ENCODE measurements at places on chromosomes 7 and 10.

- no peak for DNase-seq
These were observed 10.5 kb downstream of the LIPA start for GRCh38 chr10:89241026-89241425.

DNA sequence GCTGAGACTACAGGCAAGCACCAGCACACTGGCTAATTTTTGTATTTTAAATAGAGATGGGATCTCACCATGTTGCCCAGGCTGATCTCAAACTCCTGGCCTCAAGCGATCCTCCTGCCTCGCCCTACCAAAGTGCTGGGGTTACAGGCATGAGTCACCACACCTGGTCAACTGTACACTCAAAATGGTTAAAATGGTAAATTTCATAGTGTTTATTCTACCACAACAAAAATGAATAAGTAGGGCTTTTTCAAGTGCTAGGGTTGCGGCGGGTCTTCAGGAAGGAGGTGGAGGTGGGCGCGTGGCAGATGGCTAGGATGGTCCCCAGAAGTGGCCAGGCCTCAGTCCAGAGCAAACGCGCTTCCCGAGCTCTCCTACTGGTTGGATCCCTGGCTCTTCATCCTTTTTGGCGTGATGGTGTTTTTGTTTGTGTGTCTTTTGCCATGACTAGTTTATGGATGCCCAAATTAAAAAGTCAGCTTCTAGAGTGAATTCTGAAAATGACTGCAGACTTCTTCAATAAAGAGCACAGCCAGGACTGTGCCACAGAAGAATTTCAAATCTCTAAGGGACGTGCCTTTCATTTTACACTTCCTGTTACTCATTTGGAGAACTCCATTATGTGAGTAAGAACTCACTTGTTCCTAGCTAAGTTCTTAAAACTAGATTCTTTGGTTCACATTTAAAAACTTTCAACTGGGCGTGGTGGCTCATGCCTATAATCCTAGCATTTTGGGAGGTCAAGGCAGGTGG, 73.9 kb downstream of the TMEM130 start:
- no peak for DNase-seq

DNA sequence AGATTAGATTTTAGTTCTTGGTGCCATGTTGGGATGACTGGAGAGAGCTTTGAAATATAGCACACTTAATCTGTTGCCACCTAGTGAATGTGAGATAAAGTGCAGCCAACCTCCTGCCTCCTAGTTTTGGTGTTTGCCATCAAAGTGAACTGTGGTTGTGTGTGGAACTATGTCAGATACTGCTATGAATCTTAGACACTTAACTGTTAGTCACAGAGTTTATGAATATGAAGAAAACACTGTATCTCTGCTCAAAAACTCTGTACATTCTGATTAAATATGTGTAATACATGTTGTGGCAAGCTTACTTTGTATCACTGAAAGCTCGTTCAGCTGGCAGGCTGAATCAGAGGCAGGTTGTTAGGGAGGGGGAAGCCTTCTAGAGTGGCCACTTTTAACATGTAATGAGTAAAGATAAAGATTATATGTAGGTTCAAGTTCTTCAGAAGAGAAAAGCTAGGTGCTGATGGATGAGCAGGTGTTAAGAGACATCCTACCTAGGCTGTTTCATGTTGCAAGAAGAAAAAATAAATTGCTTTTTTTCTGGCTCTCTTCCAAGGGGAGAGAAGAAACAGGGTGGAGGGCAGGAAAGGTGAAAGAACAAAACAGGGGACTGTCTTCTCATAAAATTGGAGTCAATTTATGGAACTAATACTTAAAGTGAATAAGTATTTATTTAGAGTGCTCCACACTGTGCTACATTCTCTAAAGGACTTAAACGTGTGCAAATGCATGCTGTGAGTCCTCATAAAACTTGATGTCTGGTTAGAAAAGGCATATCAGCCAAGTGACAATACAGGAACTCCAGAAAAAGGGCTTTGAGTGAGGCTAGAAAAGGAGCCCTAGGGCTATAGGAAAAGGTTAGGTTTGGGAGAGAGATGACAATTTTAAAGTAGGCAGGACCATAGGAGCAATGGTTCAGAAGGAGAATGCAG, 14.1 kb upstream of the LAMB1 start:
- no peak for DNase-seq

DNA sequence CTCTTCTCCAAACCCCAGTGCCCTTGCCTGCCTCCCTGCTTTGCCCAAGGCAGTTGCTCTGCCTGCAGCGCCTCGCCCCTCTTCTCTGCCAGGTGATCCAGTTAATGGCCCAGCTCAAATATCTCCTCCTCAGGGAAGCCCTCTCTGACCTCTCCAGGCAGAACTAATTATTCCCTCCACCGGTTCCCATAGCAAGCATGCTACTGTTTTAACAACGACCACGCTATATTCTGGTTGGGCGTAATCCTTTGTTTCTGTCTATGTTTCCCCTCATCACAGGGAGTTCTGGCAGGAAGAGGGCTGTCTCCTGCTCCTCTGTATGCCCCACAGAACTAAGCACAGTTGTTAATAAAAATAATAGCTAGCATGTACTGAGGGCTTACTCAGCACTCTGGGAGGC, 36.8 kb upstream of the R3HCC1L start:
- DNase-seq = no peak

DNA sequence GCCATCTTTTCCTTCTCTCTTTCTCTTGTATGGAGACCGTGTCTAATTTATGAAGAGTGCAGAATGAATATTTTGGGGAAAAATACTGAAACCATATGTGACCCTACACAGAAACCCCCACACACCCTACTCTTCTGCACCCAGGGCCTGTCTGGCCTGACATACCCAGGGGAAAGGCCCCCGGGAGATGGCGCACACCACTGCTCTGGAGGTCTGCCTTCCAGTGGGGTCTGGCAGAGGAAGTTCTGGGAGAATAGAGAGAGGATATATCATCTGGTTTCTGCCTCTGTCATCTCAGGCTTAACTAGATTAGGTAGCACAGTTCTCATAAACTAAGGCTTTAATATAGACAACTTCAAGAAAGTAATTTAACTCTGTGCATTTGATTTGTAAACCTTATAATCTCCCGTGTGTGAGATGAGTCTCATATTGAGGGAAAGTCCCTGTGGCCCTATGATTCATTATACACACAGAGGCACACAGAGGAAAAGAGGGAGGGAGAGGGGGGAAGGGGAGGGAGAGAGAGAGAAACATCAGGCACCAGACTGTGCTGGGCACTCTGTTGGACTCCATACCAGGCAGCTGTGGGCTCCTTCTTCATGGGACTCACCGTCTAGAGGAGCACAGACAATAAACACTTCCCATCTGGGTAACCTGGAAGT, 123.3 kb downstream of the AOAH start:
- no peak for DNase-seq

DNA sequence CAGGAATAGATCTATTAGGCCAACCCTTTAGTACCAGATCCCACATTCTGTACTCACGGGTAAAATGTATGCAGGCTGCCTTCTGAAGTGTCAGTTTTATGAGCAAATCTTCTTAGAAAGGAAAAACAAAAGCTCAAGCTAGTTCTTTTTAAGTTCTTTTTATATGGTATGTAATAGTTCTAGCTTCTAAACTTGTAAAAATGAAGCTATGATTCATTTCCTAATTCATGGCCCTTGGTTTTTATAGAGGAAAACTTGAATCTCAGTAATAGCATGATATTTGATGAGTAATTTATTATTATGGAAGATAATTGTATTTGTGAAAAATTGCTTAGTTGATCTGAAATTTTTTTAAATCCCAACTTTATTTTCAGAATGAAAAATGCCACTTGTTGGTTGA, 54.3 kb downstream of the SLK start:
- DNase-seq = no peak

DNA sequence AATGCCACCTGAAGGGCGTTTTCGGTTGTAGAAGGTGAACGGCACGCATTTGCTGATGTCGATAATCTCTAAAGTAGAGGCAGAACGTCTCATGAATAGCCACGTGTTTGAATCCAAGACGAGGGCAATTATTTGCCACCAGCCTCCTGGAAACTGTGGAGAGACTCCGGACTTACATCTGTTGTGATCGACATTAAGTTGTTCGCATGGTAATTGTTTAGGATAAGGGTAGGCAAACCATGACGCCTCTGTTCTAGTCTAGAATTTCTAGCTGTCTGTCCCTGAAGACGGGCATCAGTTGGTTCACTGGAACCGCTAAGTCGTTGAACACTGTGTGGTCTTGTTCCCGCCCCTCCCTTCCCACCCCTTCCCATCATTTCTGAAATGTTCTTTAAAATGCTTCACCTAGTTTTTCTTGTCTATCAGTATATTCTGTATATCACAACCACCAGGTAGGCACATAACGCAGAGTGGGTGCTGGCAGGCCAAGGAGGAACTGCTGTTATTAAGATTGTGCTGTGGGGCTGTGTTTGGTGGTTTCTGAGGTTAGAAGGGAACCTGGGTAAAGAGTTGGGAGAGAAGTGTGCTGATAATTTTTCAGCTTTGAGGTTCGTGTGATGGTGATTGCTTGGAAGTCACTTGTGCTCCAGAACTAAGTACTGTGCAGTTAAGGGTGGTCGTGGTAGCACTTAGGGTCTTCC, 1.2 kb downstream of the UBE3C start:
- DNase-seq = no peak
